ENCODE measurements at places on chromosomes 4 and X. TPM values are rescaled to one million over a fixed set of nuclear protein-coding genes. Genes with fewer than 3 reads are reported as not detected.

The GPRIN3 gene
- 1.5 TPM for total RNA-seq

DNA sequence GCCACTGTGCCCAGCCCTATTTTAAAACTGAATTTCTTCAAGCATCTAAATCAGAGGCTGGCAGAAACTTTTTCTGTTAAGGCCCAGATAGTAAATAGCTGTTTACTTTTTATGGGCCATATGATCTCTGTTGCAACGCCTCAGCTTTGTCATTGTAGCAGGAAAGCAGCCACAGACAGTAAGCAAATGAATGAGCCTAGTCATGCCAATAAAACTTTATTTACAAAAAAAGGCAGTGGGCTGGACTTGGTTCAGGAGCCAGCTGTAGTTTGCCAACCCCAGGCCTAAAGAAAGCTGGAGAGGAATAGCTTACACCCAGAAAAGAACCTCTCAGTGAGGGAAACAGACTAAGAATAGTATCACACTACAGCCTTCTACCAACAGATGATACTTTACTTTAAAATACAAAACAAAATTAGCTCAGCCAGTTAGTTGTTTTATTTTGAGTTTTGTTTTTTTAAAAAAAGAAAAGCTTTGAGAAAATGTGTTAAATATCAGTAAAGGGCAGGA lies 25.5 kb downstream of the CHST7 start:
- DNase-seq: no peak

The CFAP299 gene
- not detected for total RNA-seq

GRCh38 chr4:5395781-5396180 lies 312.6 kb downstream of the EVC2 start:
- DNase-seq: no peak

DNA sequence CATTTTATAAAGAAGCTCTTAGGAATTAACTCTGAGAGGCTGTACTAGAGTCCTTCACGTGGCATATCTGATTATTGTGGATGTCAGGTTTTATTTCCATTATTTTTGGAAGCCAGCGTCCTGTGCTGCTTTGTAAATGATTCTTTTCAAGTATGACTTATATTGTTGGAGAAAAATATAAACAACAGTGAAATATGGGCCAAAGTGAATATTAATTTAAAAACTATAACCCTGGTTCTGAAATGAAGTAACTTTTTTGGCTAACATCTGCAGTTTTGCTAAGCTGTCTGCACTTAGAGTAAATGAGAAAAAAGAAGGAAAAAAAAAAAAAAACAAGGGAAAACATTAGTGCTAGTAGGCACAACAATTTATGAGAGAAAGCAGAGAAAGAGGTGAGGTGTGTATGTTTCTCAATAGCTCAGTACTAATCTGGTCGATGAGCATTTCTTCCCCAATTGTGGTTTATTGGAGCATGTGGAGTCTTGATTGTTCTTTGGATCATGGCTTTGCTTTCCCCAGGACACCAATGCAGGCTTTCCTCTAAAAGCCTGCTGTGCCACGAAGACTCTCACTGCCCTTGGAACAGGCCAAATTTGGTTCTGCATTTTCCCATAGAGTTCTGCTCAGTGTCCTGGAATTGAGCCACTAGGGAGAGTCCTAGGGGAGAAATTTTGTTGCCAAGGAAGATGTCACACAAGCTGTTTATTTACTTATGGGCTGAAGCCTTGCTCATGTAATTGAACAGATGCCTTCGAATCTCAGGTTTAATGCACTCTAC lies 273.3 kb downstream of the DKK2 start:
- DNase-seq: no peak

DNA sequence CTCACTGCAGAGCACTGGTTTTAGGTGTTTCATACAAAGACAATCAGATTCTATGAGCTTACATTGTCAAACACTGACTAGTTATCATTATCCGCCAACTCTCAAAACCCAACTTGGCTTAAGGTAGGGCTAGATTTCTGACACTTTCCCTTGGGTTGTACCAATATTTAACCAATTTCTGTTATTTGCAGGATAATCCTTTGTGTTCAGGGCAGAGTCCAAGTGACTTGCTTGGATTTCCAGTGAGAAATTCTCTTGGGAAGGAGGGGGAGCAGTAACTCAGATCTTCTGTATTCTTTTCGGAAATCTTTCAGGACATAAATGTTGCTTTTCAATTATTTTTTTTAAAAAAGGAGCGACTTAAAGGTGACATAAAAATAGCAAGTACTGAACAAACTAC lies 23.1 kb downstream of the DGKK start:
- DNase-seq: no peak

GRCh38 chr4:149715822-149716585 lies 99.6 kb downstream of the IQCM start:
- no peak for DNase-seq

The IRS4 gene
- 11.4 TPM for total RNA-seq

Measured in WTC11 (cell line).